CD4-positive, CD25-positive, alpha-beta regulatory T cell (primary cell): ENCODE measurements at places on chromosomes 7 and 10.

GRCh38 chr7:69516238-69516820 is 81.9 kb upstream of the AUTS2 start:
- no peak for DNase-seq

DNA sequence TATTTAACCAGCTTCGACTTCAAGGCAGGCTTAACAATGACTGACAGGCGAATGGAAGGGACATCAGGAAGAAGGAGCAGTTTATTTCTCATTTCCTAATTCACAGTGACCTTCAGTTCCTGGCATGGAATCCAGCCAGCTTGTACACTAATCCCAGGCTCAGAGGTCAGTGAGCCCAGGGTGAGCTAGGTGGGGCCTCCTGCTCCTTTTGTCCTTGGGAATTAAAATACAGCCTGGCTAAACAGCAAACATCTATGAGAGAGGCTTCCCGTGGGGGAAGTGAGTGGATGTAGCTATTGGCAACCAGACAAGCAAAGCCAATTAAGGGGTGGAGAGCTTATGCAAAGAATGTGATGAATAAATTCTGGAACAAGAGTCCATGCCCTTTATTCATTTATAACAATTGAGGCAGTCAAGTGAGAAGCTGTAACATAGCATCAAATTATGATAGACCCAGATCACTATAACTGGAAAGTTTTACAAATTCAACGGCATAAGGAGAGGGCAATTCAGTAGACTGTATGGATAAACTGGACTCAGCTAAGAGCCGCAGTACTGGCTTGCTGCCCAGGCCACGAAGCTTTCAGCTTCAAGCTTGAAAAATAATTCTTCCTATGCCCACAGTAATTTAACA is 57.1 kb downstream of the STK17A start:
- DNase-seq: no peak

DNA sequence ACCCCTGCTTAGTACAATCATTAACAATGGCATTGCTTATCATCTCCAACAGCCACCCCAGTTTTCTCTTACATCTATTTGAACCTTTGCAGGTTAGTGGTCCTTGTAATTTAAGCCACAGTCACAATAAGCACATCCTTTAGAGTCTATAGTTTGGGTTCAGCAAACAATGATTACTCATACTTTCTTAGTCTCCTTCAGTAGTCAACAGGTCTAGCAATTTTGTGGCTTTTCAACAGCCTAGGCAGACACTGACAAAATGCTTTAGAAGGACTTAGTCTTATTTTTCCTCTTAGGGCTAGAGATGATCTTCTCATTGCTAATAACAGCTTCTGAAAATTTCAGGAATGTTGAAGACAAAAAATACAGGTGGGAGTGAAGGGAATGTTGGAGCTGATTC is 32.3 kb upstream of the FAM204A start:
- no peak for DNase-seq

DNA sequence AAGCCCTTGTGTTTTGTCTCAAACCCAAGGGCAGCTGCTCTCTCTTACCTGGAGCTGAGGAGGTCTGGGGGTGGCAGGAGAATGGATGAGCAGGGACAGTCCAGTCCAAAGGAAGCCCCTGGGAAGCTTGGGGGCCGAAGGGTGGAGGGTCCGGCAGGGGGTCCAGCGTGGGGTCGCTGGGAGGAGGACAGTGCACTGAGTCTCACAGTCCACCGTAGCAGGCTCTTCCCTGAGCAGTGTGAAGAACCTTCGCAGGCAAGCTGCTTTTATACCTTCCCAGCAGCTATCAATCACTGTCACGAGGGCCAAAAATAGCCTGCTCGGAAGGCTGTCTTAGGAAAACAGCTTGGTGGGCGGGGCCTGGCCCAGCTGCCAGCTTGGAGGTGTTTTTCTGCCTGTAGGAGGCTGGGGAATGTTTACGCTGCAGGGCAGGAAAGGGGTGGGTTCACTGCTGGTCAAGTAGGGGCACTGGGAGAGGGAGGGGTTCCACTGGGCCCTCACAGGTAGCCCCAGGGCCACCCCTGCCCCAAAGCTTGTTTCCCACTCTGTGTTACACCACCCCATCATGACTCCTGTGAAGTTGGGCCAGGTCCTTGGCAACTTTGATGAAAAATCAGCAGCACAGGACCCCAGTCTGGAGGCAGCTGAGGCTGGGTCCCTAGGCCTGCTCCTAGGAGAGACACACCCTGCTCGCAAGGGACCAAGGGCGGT is at the start of gene DEPP1:
Gene DEPP1 (minus strand): TSS at position 240 of the 711 bp plus-strand sequence. CDS start 779 bp downstream, outside the sequence.
- peak; percentile 41 for DNase-seq

GRCh38 chr7:102967798-102968197 is 55.0 kb downstream of the LRRC17 start:
- DNase-seq: no peak
